ENCODE measurements at places on chromosomes 4 and X.

GRCh38 chr4:112272292-112272691 is 13.4 kb downstream of the TIFA start:
- no peak for DNase-seq

DNA sequence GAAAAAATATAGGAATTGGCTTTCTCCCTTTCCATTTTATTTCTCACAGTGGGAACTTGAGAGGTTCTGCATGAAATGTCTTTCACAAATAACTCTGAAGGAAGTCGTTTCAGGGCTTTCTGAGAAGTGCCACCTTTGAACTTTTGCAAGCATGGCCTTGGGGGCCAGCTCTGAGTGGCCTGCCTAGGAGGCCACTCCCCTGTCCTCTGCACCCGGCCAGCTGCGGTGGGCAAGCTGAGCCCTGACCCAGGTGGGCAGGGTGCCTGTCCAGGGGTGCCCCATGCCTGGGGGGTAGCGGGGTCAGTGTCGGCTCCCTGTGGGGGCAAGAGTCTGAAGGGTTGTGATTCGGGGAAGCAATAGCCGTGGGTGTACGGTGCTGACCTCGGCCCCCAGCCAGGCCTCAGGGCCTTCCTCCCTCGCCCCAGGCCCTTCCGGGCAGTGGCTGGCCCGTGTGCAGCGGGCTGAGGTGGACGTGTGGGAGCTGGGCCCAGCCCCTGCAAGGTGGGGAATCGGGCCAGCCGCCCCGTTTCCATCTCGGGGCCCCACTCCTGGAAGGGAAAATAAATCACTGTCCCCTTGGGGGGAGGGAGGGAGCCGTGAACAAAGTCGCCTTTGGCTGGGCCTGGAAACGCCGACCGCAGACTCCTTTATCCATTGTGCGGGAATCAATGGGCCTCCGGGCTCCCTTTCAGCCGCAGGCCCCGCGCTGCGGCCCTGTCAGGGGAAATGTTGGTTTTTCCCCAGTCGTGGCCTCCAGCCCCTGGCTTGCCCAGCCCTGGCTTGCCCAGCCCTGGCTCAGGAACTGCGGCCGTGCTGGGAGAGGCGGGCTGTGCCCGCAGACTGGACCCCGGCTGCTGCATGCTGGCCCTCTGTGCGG is 3.1 kb downstream of the FGFRL1 start:
- DNase-seq: no peak

DNA sequence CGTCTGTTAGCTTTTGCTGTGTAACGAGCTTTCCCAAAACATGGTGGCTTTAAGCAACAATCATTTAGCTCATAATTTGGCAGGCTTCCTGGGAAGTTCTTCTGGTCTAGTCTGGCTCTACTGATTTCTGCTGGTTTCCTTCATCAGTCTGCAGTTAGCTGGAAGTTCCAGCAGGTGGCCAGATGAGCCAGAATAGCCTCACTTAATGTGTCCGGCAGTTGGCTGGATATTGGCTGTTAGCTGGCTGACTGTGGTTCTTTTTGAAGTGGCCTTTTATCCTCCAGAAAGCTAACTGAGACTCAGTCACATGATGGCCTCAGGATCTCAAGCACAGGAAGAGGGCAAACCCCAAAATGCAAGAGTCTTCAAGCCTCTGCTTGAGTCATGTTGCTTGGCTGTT is 34.9 kb downstream of the FTHL17 start:
- DNase-seq: no peak

DNA sequence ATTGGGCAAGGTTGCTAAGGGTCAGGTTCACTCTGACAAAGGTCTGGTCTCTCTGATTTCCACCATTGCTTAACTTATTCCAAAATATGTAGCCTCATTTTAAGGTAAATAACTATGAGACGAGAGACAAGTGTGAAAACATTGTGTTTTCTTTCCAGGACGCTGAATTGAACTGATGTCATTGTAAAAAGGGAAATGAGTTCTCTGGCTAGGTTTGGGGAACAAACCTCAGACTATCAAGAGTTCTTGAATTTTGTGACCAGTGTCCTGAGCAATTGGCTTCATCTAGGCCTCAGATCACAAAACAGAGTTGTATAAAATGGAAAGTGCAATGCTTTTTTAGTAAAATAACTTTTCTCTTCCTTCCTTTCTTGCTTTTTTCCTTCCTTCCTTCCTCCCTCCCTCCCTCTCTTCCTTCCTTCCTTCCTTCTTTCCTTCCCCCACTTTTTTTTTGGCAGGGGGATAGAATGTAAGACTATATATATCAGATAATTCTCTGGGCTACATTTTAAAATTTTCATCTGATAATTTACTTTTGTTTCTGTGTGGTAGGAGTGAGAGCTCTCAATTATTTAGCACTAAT is 30.8 kb upstream of the CXCL8 start:
- no peak for DNase-seq
